ENCODE measurements at places on chromosomes 3 and 15.

DNA sequence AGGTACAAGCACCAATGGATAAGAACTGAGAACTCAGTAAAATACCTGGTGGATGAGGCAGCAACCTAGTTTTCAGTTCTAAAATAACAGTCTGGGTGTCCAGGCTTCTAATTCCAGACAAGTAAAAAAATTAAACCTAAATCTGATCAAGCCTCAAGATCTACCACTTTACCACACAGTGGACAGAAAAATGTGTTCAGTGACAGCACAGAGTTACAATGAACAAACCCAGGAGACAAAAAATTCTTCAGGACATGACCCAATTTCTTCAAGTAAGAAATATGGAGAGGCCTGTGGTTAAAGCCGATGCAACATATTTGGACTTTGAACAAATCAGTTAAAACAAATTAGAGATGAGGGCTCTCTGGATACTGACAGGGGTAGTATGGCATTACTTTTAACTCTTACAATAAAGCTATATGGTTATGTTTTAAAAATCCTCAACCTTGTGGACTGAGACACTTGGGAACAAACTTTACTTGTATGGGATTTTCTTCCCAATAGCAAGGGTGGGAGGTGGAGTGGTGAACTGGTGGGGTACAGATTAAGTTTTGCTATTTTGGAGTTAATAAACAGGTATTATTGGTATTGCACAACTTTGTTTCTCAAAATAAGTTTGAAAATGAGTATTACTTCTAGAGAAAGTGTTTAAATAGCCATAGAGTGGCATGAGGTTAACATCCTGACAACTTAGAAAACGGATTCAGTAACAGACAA is 14.2 kb downstream of the CCNL1 start:
- no peak for DNase-seq

- DNase-seq: no peak
Measured at GRCh38 chr3:102916532-102916931, 481.7 kb downstream of the ZPLD1 start.

- no peak for DNase-seq
Measured at GRCh38 chr3:151206201-151206600, 3.2 kb upstream of the GPR171 start.

GRCh38 chr3:194730365-194730764 is 44.7 kb downstream of the FAM43A start:
- no peak for DNase-seq

GRCh38 chr3:197238842-197239241 is 59.6 kb downstream of the DLG1 start:
- no peak for DNase-seq

DNA sequence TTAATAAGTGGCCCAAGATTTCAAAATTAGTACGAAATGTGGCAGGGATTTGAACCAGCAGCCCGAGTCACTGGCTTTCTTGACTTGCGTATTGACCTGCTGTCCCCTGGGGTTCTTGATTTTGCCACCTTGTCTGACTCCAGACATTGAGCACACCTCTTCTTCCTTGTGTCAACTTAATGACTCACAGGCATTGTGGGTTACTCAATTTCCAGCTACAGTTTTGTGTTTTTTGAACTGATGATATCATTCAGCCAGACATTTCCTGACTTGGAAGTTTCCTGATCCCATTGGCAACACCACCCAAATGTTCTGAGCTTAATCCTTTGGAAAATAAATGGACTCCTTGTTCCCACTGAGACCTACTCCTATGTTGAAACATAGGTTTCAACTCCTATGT is 64.2 kb downstream of the MOBP start:
- no peak for DNase-seq

- no peak for DNase-seq
Measured at GRCh38 chr3:127835993-127836882, 13.9 kb upstream of the MGLL start.

DNA sequence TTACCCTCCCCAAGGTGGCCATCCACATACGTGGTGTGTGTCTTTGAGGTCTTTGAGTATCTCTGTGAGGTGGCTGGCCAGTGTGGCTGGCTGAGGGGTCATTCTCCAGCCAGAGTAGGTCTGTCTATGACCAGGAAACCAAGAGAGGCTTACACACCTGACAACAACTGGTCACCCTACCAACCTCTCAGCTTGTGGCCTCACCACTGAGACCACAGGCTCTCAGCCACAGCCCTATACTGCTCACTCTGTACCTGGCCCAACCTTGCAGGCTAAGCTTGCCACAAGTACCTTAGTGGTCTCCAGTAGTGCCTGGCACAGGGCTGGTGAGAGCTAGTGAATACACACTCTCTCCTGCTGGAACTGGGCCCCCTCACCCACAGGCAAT is 5.1 kb downstream of the HEMK1 start:
- DNase-seq: no peak

DNA sequence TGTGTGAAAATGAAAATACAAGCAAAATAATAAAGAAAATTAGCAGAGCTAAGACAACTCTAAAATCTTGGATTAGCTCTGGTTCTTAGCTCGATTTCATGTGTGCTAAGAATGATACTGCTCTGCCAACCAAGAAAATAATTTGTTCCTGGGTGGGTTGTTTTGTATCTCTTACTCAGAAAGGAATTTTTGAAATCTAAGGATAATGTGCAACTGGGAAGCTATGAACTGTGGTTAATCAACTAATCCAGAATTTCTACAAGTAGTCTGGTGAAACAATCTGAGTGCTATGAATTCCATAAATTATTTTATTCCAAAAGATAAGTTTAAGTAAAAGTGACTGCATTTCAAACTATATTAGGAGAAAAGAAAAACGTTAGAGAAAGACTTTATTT is 92.0 kb downstream of the TFDP2 start:
- DNase-seq: no peak

DNA sequence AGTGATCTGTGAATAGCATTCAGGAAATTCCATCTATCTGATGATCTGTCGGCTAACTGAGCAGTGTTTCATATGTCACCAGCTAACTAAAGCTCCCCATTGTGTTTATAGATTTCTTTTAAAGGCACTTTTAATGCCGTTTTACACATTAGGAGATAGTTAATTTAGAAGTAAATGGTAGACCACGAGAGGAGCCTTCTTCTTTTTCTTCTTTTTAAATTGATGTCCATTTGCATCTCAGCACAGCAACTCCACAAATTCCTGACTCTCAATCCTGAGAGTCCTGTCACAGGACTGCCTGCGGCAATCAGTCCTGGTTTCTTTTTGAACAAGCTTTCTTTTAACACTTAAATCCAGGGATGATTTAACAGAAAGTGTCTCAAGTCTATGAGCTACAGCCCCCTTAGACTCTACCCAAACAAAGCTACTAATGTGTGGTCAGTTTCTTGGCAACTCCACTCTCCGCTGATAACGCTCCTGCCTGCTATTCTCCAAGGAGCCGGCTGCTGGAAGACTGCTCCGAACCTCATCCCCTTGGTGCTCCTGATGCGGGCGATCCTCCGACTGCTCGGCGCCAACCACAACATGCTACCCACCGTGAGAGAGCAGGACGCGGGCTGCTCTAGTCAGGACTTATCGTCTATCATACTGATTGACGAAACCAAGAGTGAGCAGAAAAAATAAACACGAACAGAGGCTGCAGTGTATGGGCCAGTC is 421.4 kb downstream of the MECOM start:
- DNase-seq: no peak

- no peak for DNase-seq
Measured at GRCh38 chr3:114112696-114113095, 56.2 kb downstream of the QTRT2 start.

DNA sequence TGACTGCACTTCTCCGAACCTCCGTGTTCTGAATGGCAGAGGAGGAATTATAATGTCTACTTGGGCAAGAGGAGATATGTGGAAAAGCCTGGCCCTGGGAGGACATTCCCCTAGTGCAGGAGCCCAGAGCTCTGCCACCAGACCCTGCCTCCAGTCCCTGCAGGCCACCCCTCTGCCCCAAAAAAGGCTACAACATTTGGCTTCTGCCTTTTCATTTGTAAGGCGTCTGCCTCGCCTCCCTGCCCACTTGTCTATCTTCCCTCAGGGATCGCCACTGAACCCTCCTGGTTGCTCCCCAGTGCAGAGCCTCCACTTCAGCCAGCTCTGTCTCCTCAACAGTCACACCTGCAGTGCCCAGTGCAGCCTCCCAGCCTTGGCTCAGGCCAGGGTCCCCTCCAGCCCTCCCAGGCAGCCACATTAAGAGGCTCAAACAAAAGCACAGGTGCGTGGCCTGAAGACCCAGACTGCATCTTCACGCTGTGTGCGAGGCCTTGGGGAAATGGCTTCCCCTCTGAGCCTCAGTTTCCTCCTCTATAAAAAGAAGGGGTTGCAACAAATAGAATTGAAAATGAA is 125.9 kb upstream of the SMAD3 start:
- DNase-seq: no peak

- DNase-seq: no peak
Measured at GRCh38 chr3:196631682-196632045, 7.8 kb upstream of the NRROS start.

DNA sequence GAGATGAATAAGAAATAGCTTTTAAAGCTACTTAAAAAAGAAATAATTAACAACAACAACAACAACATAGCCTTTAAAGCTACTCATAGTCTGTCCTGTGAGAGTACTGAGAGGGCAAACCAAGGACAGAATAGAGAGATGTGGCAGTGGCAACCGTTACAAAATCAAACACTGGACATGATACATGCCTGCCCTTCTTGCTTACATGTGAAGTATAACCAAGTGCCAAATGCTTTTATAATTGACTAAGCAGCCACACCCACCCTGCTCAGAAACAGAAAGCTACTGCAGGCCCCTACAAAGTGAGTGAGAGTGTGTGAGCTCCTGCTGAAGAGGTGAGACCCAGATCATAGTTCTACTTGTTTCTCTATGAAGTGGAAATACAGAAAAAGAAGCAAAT is 38.4 kb downstream of the NDUFB4 start:
- DNase-seq: no peak

DNA sequence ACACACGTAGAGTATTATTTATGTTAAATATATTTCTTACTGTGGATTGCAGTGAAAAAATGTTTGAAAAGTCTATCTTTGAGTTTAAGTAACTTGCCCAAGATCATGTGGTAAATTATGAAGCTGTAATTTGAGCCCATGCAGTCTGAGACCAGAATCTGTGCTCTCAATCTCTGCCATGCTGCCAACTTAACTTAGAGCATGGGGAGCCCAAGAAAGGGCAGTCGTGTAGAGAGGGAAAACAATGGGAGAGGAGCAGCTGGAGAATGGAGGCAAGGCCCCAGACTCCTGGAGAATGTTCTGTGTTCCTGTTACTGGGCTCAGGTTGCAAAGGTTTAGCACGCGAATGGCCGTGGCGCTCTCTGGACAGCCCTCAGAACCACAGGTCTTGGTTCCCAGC is 311.6 kb upstream of the RASGRP1 start:
- no peak for DNase-seq

DNA sequence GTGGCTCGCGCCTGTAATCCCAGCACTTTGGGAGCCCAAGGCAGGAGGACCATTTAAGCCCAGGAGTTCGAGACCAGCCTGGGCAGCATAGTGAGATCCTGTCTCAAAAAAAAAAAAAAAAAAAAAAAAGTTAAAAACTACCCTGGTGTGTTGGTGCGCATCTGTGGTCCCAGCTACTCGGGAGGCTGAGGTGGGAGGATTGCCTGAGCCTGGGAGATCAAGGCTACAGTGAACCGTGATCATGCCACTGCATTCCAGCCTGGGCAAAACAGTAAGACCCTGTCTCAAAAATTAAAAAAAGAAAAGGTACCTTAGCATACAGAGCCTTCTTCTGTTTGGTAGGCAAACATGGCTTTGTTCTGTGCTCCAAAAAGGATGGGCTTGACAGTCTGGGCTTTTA is 57.5 kb downstream of the PTPRG start:
- no peak for DNase-seq

GRCh38 chr3:172359231-172359630 is 89.0 kb downstream of the GHSR start:
- no peak for DNase-seq

- DNase-seq: no peak
Measured at GRCh38 chr3:143707848-143708247, 140.4 kb downstream of the SLC9A9 start.

DNA sequence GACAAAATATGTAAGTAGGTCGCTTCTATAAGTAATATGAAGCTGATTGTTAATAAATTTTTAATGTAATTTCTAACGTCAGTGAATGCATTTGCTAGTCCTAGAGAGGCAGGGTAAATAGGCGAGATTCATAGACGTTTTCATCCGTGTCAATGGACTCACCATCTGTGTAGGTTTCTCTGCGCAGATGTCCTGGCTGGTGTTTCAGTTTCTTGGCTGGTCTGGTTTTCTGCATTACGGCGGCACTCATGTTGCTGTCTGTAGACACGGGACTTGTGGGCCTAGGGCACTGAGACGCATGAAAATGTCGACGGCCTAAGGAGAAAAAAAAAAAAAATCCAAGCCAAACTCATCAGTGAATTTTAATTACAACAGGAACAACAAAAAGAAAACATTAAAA is 1153.3 kb downstream of the ROBO1 start:
- no peak for DNase-seq

DNA sequence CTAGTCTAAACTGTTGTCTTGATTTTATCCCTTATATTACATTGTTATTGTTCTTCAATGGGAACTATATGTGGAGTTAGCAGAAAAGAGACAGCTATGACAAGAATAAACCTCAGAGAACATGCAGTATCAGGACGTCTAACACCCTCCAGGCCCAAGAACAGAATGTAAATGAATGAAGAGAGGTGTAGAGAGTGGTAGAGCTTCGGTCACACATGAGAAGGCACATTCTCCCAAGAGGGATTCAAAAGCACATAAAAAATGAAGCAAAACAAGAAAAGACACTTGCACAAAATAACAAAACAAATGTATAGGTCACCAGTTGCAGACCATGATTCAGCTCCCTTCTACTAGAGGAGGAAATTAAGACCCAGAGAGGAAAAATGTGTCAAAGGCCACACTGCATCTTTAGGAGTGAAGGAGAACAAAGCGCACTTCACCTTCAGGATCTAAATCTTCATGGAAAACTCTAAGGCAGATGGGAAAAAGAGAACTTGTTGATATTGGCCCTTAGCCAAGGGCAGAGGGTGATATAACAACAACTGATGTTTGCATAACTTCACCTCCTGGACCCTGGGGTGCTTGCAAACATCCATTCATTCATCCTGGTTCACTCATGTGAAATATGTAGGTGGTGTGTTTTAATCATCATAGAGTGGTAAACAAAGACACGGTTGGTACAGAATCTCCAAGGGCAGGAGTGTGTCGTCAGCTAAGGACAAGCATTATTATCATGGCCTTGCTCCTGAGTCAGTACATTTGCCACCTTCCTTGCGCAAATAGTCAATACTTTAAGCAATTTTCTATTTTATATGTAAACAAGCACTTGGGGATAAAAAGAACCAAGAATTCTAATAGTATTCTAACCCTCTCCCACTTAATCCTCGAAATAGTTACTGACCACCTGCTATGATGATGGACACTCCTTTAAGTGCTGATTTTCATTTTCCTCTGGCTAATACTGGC is 8.8 kb downstream of the NEK10 start:
- no peak for DNase-seq

DNA sequence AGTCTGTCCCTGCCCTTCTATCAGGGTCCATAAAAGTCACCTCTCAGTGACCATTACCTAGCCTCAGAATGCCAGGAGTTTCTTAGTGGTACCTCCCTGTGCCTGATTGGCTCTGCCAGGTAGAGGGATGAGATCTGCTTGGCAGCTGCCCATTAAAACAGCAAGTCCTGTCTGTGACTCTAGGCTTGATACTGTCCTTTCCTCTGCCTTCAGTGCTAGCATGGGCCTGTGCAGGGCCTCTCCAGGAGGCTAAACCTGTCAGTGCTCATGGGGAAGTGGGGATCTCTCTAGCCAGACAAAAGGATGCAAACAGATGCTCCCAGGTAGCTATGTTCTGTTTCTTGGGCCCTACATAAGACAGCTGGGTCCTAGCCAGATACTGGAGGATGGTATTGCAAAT is 10.0 kb upstream of the MANF start:
- no peak for DNase-seq

- DNase-seq: no peak
Measured at GRCh38 chr15:52093539-52094510, 18.8 kb downstream of the BCL2L10 start.
